ENCODE measurements at places on chromosomes 11 and 22. TPM values are rescaled to one million over a fixed set of nuclear protein-coding genes. Genes with fewer than 3 reads are reported as not detected.

The APOA4 gene
- total RNA-seq, result not detected

The TSSC4 gene
- total RNA-seq, result 40.2 TPM

The CEP126 gene
- 1.8 TPM for total RNA-seq

The RAG2 gene
- not detected for total RNA-seq

The HSPA8 gene
- total RNA-seq, result 2,378 TPM

The CFAP300 gene
- total RNA-seq, result not detected

The MAML2 gene
- 24.2 TPM for total RNA-seq

The MUC15 gene
- not detected for total RNA-seq

The IRAG1 gene
- not detected for total RNA-seq

The UBE4A gene
- total RNA-seq, result 39.1 TPM

DNA sequence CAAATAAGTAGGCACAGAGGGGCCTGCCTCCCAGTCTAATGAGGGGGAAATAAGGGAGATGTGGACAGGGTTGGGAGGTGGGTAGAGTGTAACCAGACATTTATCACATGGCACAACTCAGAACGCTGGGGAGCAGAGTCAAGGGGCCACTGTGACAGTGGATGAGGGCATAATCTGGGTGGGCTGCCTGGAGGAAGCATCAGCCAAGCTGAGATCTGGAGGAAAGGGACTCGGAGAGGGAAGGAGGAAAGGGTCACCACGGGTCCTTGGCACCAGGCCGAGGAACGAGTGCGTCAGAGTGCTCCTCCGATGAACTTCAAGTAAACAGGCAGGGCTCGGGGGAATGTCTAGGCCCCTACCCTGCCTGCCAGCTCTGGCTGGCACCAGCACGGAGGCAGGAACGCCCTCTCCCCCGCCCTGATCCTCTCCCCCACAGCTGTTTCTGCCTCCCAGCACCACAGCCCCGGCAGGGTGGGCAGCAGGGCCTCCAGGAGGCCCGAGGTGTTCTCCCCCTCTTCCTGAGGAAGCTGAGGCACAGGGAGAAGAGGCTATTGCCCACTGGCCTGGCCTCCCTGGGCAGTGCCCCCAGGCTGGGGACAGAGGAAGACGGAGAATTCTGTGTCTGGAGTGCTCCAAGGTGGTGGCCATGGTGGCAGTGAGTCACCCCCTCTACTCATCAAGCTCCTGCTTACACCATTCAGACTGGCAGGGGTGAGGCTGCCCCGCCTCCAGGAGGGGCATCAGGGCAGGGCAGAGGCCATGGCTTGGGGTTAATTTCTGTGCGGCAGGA, 4.2 kb downstream of the ALDH3B1 start:
- no peaks in the 10 kb centered on the region for H3K4me1 ChIP-seq
- H3K4me3 ChIP-seq, result no peak overlapping the region

- no peak for DNase-seq
- H3K27ac ChIP-seq, result no peak overlapping the region
- H3K4me3 ChIP-seq, result no peak overlapping the region
- peaks cover 5% of the 10 kb centered on the region for H3K4me1 ChIP-seq
- peaks cover 7% of the 10 kb centered on the region for H3K27me3 ChIP-seq
- no peaks in the 10 kb centered on the region for H3K36me3 ChIP-seq
Measured at GRCh38 chr11:70108250-70108649, 30.1 kb downstream of the ANO1 start.

GRCh38 chr11:106959800-106960199, 58.5 kb downstream of the GUCY1A2 start:
- H3K27me3 ChIP-seq, result no peaks in the 10 kb centered on the region
- DNase-seq, result no peak
- no peak overlapping the region for H3K27ac ChIP-seq
- H3K4me3 ChIP-seq, result no peak overlapping the region

GRCh38 chr22:44143579-44143978, 37.1 kb upstream of the PARVG start:
- peaks cover 3% of the 10 kb centered on the region for H3K36me3 ChIP-seq
- DNase-seq, result no peak
- H3K4me1 ChIP-seq, result no peaks in the 10 kb centered on the region
- no peaks in the 10 kb centered on the region for H3K27me3 ChIP-seq
- no peak overlapping the region for H3K4me3 ChIP-seq

DNA sequence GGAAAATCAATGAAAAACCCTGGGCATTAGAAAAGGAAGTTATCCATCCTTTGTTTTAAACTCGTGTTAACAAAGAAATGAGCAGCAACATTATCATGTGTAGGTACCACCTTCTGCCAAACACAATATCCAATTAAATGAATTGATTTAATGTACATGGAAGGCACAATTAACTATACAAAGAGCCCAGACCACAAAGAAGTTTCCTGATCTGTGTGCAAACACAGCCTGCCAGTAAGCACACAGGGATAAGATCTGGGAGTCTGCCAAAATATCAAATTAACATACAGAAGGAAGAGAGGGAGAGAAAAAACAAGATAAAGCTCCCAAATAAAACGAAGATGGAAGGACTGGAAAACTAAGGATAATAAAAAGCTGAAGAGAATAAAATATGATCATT, 54.1 kb upstream of the SLC25A1 start:
- no peaks in the 10 kb centered on the region for H3K4me1 ChIP-seq
- DNase-seq, result no peak
- no peaks in the 10 kb centered on the region for H3K27me3 ChIP-seq

- H3K36me3 ChIP-seq, result no peaks in the 10 kb centered on the region
- H3K4me1 ChIP-seq, result no peaks in the 10 kb centered on the region
- H3K27ac ChIP-seq, result no peak overlapping the region
- DNase-seq, result no peak
Measured at GRCh38 chr11:92495107-92495793, 270.6 kb downstream of the FAT3 start.

GRCh38 chr11:64933935-64934681, 1.6 kb downstream of the GPHA2 start:
- no peak overlapping the region for H3K4me3 ChIP-seq
- H3K27ac ChIP-seq, result no peak overlapping the region
- peaks cover 3% of the 10 kb centered on the region for H3K4me1 ChIP-seq
- no peaks in the 10 kb centered on the region for H3K27me3 ChIP-seq

GRCh38 chr22:23073526-23074229, 3.4 kb downstream of the GNAZ start:
- DNase-seq, result no peak
- peaks cover 6% of the 10 kb centered on the region for H3K4me1 ChIP-seq
- peaks cover 2% of the 10 kb centered on the region for H3K27me3 ChIP-seq
- H3K4me3 ChIP-seq, result no peak overlapping the region

GRCh38 chr11:8250981-8251615, 12.6 kb downstream of the LMO1 start:
- DNase-seq, result no peak
- H3K27me3 ChIP-seq, result peaks cover 4% of the 10 kb centered on the region
- H3K4me3 ChIP-seq, result no peak overlapping the region
- H3K36me3 ChIP-seq, result no peaks in the 10 kb centered on the region
- no peaks in the 10 kb centered on the region for H3K4me1 ChIP-seq
- H3K27ac ChIP-seq, result no peak overlapping the region

- no peak overlapping the region for H3K4me3 ChIP-seq
- no peaks in the 10 kb centered on the region for H3K27me3 ChIP-seq
- H3K36me3 ChIP-seq, result peaks cover 39% of the 10 kb centered on the region
- no peak for DNase-seq
- no peak overlapping the region for H3K27ac ChIP-seq
Measured at GRCh38 chr22:37290737-37291136, 8.4 kb downstream of the CYTH4 start.

DNA sequence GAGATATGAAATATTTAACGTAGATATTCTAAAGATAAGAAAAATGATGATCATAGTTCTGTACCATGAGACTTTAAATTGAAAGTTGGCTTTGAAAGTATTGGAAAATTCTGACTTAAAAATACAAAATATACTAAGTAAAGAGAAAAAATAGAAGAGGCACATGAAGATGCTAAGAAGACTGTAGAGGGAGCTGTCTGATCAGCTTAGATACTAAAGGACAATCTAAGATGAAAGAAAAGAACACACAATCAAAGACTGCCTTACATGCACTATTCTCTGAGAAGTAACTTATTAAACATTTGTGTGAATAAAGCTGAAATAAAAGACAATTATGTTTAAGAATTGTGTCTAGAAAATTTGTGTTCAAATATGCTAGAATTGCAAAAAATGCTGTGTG, 55.1 kb downstream of the RBMXL2 start:
- H3K4me1 ChIP-seq, result no peaks in the 10 kb centered on the region
- H3K27me3 ChIP-seq, result no peaks in the 10 kb centered on the region
- no peak overlapping the region for H3K27ac ChIP-seq
- H3K36me3 ChIP-seq, result no peaks in the 10 kb centered on the region

- DNase-seq, result no peak
- H3K4me3 ChIP-seq, result no peak overlapping the region
- no peaks in the 10 kb centered on the region for H3K36me3 ChIP-seq
- H3K27me3 ChIP-seq, result peaks cover under 1% of the 10 kb centered on the region
- H3K4me1 ChIP-seq, result peaks cover 2% of the 10 kb centered on the region
Measured at GRCh38 chr22:32569956-32570355, 95.3 kb downstream of the FBXO7 start.

- H3K36me3 ChIP-seq, result no peaks in the 10 kb centered on the region
- no peaks in the 10 kb centered on the region for H3K4me1 ChIP-seq
- no peaks in the 10 kb centered on the region for H3K27me3 ChIP-seq
- H3K27ac ChIP-seq, result no peak overlapping the region
Measured at GRCh38 chr11:98549571-98549970, 471.2 kb upstream of the CNTN5 start.

DNA sequence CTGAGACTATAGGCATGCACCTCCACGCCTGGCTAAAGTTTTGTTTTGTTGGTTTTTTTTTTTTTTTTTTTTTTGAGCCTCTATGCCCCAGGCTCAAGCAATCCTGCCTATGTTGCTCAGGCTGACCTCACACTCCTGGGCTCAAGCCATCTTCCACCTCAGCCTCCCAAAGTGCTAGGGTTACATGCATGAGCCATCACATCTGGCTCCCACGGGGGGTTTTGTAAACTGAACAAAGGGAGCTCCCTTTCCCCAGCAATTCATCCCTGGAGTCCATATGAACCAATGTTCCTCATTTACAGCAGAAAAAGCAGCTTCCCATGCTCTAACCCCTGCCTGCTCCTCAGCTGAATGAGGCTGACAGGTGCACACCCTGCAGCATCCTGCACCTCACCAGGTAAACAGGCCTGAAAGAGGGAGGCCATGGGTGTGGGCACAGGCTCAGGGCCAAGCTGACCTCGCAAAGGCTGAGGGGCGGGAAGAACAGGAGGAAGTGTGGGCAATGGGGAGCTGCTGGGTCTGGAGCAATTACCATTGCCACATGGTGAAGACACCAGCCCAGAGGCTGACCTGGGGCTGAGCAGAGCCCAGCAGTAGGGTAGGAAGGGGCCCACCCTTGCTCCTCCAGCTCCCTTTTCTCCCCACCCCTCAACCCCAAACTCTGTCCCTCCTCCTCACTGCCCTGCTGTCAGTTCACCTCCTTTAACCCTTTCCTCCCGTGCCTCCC, 58.2 kb downstream of the RBX1 start:
- H3K4me3 ChIP-seq, result no peak overlapping the region
- H3K27me3 ChIP-seq, result no peaks in the 10 kb centered on the region
- H3K27ac ChIP-seq, result no peak overlapping the region

GRCh38 chr11:2667940-2668339, 31.9 kb downstream of the KCNQ1OT1 start:
- H3K27ac ChIP-seq, result no peak overlapping the region
- no peaks in the 10 kb centered on the region for H3K36me3 ChIP-seq
- H3K27me3 ChIP-seq, result no peaks in the 10 kb centered on the region
- no peaks in the 10 kb centered on the region for H3K4me1 ChIP-seq
- no peak overlapping the region for H3K4me3 ChIP-seq

DNA sequence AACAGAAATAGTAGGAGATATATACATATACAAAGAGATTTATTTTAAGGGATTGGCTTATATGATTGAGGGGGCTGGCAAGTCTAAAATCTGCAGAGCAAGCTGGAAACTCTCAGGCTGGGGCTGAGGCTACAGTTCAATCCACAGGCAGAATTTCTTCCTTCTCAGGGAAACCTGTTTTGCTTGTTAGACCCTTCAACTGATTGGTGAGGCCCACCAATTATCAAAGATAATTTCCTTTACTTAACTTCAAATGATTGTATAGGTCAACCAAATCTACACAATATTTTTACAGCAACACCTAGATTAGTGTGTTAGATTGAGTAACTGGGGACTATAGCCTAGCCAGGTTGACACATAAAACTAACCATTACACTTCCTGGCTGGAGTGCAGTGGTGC, 4.7 kb upstream of the PLEKHB1 start:
- no peak for DNase-seq
- H3K4me3 ChIP-seq, result no peak overlapping the region
- no peaks in the 10 kb centered on the region for H3K36me3 ChIP-seq
- peaks cover 6% of the 10 kb centered on the region for H3K4me1 ChIP-seq
- no peaks in the 10 kb centered on the region for H3K27me3 ChIP-seq

DNA sequence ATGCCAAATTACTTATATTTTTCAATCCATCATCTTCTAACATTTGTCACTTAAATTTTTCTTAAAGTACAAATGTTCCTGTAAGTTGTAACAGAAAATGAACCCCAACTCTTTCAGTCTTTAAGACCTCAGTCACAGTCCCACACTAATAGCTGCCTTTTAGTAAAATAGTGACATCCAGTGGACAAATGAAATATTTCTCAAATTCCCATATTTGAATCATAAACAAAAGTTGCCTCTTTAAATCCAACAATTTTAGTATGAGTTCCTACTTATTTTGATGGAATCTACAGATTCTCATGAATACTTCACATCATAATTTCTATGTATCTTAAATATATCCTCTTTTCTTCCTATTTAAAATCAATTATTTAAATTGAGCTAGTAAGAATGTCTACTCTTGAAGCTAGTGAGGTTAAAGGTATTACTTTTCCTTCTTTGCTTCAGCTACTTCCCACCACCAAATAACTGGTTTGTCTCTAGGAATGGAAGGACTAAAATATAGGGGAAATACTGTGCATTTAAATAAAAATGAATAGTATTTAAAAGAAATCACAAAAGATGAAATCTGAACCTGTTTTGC, 9.2 kb downstream of the LIN7C start:
- H3K4me3 ChIP-seq, result no peak overlapping the region
- no peak for DNase-seq
- H3K4me1 ChIP-seq, result peaks cover 21% of the 10 kb centered on the region
- H3K27ac ChIP-seq, result no peak overlapping the region
- no peaks in the 10 kb centered on the region for H3K27me3 ChIP-seq

All from activated CD4-positive, alpha-beta memory T cell treated with anti-CD3 and anti-CD28 coated beads for 36 hours (primary cell).